Erythroblast (primary cell): ENCODE measurements at places on chromosomes 12 and 14.

DNA sequence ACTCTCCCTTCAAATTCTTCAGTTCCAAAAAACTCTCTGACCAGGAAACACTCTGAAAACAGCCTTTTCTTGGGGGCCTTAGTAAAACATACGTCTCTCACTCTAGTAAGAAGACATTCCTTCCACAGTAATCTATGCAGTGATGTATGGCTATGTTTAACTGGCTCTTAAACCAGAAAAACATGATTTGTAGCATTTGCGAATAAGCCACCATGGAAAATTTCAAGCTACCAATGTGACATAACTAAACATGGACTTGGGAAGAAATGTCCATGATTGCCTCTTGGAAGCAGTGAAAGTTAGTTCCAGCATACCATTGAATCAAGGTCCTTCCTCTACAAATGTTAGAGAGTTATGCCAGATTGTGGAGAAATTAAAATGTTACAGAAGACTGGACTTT is 121.5 kb upstream of the ATF7IP start:
- DNase-seq: no peak

GRCh38 chr14:96586056-96586455 is 83.9 kb downstream of the PAPOLA start:
- DNase-seq: no peak

DNA sequence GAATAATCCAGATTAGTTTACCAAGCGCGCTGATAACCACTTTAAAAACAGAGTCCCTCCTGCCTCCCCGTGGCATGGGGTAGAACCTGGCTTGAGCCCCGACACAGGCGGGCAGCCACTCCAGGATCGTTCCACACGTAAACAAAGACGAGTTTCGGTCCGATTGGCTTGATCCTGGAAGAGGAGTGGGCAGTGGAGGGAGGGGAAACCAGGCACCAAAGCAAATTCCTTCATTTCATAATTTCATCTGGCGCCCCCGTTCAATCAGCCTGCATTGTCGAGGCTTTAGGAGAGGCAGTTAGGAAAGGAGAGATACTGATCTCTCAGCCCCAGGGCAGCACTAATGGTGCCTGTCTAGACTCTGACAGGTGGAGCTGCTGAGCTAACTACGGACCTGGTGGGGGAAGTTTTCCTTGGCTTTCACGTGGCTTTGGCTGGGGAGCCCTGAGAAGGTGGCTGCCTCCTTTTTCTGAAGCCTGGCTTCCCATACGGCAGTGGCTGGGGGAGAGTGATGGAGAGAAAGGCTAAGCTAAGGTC is 751 bp upstream of the GPRC5A start:
- DNase-seq: peak; percentile 54

GRCh38 chr12:128361400-128361995 is 94.5 kb downstream of the TMEM132C start:
- DNase-seq: no peak

- no peak for DNase-seq
Observed at GRCh38 chr12:70080566-70080965, 162.7 kb upstream of the CNOT2 start.

DNA sequence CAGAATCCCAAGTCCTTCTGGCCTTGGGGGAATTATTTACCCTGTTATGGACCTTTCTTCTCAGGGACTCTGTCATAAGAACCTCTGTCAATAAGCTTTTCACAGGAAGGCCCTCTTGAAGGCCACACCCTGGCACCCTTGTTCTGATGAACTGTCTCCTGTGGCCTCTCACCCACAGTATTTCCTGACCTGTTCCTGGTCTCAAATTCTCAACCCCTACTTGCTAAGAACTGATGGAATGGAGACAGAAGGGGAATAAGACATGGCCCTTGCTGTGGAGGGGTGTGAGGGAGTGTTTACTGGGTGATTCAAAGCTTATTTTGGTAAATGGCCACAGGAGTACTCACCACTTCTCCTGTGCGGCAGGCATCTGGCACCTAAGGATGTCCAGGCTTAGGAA is 1082.9 kb downstream of the BCL11B start:
- no peak for DNase-seq

- DNase-seq: no peak
Observed at GRCh38 chr12:113232089-113232839, 11.0 kb downstream of the TPCN1 start.

- DNase-seq: no peak
Observed at GRCh38 chr14:96139169-96139568, 65.5 kb upstream of the BDKRB2 start.

DNA sequence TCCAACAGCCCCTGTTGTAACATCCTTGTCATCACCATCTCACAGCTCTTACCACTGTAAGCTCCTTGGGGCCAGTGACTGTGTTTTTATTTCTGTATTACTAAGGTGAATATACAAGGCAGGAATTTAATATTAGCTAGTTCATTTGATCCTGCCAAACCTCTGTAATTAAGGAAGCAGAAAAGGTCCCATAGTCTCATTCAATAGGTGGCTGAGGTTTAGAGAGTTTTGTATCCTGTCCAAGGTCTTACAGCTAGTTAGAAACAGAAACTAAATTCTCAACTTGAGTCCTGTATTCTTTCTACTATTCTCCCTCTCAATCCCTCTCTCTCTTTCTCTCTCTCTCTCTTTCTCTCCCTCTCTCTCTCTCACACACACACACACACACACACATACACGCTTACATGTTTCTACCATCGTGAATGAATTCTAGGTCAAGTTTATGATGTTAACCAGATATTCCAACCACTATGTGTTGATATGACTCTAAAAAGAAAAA is 543 bp upstream of the GLIPR1 start:
- no peak for DNase-seq

DNA sequence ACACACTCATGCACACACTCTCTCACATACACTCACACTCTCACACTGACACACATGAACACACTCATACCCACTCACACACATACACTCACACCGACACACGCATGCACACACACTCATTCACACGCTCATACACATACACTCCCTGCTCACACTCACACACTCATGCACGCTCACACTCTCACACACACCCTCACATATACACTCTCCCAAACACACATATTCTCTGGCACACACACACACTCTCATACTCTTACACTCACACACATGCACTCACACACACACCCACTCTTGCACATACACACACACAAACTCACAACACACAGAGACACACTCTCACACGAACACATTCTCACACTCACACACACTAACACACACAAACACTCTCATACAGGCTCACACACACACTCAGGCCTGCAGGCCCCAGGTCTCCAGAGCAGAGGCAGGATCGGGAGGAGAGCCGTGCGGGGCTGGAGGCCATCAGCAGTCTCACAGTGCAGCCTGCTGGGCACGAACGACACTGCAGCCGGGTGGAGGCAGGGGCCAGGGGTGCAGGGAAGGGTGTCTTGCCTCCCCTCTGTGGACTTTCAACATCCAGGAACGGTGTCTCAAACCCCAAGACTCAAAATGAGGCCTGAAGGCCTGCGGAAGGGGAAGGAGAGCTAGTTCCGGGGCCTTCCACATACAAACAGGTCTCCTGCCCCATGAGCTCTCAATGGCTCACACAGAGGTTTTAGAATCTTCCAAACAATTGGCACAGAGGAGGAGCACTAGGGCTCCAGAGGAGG is 148.7 kb downstream of the ANO2 start:
- DNase-seq: peak; percentile 18
